ENCODE measurements at places on chromosomes 16 and 17.

GRCh38 chr17:53093391-53093790, 729.3 kb upstream of the KIF2B start:
- no peak for DNase-seq

DNA sequence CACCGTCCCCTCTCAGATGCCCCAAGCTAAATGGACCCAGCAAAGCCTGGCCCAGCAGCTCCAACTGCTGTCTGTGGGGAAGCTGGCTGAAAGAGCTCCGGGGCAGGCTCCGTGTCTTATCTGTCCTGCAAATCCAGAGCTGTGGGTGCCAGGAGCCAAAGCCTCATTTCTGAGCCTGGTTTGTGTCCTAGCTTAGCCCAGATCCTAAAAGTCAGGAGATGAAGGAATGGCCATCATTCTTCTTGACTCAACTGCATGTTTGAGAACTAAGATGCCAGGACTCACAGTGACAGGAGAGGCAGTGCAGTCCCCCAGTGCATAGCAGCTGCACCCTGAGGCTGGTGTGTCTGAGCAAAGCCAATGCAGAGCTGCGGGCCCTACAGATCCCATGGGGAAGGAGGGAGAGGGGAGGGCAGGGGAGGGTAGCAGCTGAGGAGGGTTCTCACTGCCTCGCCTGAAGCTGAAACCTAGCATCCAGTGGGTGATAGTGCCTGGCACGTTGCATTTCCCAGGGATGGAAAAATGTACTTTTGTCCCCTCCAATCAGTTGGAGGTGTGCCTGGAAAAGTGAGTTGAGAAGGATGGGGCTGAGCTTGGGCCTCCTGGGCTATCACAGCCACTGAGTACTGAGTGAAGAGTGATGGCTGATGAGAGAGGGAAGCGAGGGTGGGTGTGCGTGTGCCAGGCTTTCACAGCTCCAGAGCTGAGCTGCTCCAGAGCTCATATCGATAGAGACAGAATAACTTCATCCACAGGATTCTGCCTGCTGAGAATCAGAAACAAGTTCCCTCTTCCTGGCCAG, 24.5 kb upstream of the CD300E start:
- DNase-seq = no peak

GRCh38 chr16:66474750-66475199, 47.7 kb downstream of the BEAN1 start:
- DNase-seq = no peak

GRCh38 chr17:32487473-32488176, 832 bp downstream of the CDK5R1 start:
- DNase-seq = no peak

- DNase-seq = no peak
Measured at GRCh38 chr16:14056970-14057369, 14.1 kb upstream of the MRTFB start.

- DNase-seq = no peak
Measured at GRCh38 chr16:70592106-70592571, 54.2 kb upstream of the IL34 start.

GRCh38 chr17:56577190-56577842, 16.2 kb upstream of the NOG start:
- no peak for DNase-seq

- DNase-seq = no peak
Measured at GRCh38 chr16:1264345-1265089, 8.6 kb downstream of the TPSD1 start.
